DMS79 (cell line): ENCODE measurements at places on chromosomes 3 and 15.
A peak's percentile ranks its signal among the peaks of the same experiment; 100 is the strongest.

GRCh38 chr3:102089239-102089638, 239.9 kb downstream of the NFKBIZ start:
- DNase-seq, result no peak

- no peak for DNase-seq
These were observed 62.5 kb downstream of the ARMC8 start for GRCh38 chr3:138249636-138250035.

DNA sequence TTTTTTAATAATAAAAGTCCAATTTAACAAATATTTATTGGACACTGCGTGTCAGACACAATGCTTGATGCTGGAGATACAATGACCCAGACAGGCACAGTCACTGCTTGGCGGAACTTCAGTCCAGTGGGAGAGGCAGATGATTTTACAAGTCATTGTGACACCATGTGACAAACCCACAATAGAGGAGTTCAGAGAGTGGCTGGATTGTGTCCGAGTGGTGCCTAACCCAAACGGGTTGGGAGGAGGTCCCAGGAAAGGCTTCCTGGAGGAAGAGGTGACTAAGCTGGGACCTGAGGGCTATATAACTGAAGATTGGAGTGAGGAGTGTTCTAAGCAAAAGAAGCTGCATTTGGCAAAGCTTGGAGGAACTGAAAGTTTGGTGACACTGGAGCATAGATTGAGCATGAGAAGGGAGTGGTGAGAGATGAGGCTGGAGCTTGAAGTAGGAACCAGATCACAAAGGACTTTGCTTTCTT, 41.4 kb downstream of the CRTC3 start:
- no peak for DNase-seq

DNA sequence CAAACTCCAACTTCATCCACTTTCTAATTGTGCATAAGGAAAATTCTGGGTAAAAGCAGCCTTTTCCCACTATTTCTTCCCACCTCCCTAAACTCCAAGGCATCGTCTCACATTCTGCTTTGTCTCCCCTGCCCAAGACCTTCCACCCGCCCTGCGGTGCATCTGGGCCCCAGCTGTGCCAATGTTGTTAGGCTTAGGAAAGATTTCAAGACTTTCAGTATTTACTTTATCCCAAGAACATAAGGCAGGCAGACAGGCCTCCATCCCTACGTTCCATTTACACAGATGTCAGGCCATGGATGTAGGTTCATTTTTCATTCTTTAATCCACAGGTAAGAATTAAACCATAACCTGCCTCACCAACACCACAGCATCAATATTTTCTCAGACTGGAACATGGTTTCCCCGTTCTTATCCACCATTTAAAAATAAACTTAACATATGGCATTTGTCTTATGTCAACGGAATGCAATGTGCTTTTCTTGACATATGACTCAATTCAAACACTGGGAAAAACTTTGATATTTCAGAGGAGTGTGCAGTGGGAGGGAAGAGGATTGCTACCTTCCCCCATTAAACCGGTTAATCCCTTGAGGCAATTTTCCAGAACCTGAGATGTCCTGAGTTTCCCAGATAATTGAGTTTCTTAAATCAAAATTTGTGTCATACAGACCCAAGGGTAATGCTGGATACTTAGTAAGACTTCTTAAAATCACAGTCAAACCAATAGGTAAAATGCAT, 238.0 kb upstream of the LRIG1 start:
- DNase-seq, result no peak

GRCh38 chr15:68271854-68272471, 5.6 kb upstream of the FEM1B start:
- DNase-seq, result no peak

- DNase-seq, result no peak
These were observed 325.5 kb downstream of the IL5RA start for GRCh38 chr3:2784627-2785026.

DNA sequence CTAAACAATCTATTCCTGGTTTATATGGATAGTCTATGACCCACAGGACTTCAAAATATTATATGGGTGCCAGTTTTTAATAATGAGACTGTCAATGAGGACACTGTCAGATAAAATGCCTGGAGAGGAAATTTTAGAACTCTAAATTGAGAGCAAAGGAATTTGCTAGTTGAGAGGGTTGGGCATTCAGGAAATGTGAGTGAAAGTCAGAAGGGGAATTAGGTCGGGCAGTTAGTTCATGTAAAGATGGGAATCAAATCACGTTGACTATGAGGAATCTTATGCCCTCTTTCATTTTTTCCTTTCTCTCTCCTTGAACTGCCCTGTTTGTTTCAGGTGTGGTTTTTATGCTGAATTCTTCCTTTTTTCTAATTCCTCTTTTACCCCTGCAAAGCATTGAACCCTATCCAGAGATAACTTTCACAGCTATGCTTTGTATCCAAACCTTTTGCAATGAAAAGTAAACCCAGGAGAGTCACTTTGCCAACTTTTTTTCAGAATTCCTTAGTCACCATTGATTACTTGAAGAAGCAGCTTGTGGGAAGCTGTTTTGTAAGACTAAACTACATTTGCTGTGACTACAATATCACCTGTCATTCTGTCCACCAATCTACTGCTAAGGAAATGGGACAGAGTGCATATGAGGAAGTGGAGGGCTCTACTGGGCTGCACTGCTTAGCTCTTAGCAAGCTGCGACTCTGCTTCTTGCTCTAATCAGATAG, 27.8 kb downstream of the CHP1 start:
- no peak for DNase-seq

DNA sequence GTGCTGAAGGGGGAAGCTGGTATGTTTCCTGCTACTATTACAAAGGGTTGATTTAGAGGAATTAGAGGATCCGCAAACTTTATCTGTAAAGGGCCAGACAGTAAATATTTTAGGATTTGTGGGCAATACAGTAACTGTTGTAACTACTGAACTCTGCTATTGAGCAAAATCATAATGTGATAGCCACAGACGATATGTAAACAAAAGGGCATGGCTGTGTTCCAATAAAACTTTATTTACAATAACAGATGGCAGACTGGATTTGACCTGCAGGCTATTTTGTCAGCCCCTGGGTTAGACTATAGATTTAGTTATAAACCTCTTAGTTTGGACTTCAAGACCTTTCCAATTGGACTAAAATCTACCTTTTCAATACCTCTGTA, 27.8 kb upstream of the KCNMB2 start:
- DNase-seq, result no peak

- DNase-seq, result no peak
These were observed 19.1 kb downstream of the CYP8B1 start for GRCh38 chr3:42856544-42856943.

- DNase-seq, result no peak
These were observed 1180.6 kb upstream of the GBE1 start for GRCh38 chr3:82942041-82942440.

GRCh38 chr15:63176302-63176701, 13.1 kb upstream of the RAB8B start:
- DNase-seq, result no peak

GRCh38 chr3:194686816-194687637, 1.3 kb downstream of the FAM43A start:
- peak; percentile 46 for DNase-seq

GRCh38 chr3:44476963-44477311, 533 bp downstream of the ZNF445 start:
- no peak for DNase-seq

DNA sequence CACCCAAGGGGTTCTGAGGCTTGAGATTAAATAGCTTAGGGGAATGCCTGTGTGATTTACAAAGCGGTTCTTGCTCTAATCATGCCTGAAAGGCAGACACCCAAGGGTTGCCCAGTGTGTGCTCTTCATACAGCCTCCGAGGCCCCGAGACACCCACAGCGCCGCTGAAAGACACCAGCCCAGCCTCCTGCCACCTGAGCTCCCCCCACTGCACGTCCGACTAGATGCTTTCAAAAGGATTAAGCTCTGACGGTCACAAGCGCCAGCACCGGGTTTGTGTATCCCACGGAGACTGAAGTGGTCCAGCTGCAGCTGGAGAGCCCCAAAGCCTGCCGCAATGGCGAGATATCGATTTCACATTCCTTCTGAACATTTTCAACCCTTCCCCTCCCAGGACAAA, 50.3 kb downstream of the SPATA12 start:
- peak; percentile 24 for DNase-seq

DNA sequence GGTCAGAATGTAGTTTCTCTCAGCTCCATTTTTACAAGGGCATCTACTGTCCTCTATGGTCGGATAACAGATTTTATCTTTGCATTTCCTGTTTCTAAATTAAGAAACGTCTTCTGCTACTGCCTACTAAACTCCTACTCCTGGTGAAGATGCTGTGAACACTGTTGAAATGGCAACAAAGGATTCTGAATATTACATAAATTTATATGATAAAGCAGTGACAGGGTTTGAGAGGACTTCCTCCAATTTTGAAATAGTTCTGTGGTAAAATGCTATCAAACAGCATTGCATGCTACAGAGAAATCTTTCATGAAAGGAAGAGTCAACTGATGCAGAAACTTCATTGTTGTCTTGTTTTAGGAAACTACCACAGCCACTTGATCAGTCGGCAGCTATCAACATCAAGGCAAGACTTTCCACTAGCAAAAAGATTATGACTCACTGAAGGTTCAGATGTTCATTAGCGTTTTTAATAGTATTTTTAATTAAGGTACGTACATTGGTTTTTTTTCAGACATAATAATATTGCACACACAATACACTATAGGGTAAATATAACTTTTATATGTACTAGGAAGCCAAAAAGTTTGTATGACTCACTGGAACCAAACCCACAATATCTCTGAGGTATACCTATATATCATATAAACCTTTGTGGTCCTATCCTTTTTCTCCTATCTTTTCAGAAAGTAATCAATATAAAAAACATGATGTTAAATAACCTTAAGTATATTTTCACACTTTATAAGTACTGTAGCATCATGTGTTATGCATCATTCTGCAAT, 156.1 kb downstream of the STAG1 start:
- DNase-seq, result no peak

DNA sequence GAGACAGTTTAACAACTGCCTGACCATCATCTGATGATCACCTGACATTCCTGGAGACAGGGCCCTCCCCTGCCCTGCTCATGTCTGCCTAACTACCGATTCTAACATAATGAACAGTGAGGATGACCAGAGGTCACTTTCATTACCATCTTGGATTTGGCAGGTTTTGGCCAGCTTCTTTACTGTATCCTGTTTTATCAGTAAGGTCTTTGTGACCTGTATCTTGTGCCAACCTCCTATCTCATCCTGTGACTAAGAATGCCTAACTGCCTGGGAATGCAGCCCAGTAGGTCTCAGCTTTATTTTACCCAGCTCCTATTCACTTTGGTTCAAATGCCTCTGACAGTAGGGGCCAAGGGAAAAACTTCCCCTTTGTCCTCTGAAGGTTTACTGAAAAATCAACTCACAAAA, 40.2 kb downstream of the METTL6 start:
- DNase-seq, result no peak

DNA sequence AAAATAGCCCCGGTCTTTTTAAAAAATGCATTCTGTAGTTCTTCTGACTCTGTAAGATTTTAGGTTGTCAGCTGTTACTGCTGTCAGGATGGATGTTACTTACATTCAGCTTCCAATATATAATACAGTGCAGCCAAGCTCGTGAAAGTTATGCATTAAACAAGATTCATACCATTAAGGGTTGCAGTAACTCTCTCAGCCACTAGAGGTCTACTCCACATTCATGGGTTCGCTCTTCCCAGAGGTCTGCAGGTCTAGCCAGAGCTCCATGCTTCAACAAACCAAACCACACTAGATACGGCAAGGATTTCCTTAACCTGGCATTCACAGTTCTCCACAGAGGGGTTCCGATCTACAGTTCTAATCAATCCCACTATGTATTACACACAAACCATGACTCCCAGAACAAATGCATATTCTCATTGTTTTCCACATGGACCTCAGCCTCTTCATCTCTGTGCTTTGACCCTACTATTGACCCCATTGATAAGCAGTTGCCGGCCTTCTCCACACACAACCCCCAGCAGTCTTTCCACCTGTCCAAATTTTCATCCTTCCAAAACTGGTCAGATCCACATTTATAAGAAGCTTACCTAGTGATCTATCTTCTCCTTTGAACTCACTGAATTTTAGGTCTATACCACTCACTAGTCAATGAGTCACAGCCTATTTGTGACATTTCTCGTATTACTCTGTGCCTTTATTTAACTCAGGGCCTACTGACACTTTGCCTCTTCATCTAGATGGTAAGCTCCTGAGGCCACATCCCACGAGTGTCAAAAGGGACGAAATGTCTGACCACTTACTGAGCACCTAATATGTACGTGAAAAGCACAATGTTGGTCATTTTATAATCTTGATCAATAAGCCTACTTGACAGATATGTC, 33.7 kb downstream of the RORA start:
- DNase-seq, result no peak

- no peak for DNase-seq
These were observed 123.4 kb upstream of the MEF2A start for GRCh38 chr15:99442252-99442897.

DNA sequence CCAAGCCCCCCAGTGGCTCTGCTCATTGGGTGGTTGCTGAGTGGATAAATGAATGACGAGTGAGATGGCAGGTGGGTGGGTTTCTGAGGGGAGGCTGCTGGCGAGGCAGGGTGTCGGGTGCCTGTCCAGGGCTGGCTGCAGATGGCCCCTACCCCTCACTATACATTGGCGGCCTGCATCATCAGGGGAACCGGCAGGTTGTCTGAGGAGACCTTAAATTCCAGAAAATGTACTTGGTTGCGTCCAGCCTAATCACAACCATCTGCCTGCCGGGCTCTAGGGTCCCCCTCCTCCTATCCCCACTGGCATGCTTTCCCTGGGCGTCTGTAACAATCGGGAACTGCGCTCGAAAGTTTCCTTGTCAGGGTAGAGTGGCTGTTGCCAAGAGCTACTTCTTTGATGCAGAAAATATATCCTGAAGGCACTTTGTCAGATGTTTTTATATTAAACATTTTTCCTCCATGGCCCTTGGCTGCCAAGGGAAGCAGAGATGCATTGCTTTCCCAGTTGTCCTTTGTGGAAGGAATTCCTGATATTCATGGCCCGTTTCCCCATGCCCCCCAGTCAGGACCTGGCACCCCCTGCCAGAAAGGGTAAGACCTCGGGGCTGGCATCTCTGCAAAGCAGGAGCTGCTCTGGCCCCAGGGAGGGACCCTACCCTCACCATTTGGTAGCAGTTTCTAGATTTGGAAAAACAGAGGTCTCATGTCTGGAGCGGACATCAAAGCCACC, 22.9 kb downstream of the SMAD6 start:
- DNase-seq, result no peak

DNA sequence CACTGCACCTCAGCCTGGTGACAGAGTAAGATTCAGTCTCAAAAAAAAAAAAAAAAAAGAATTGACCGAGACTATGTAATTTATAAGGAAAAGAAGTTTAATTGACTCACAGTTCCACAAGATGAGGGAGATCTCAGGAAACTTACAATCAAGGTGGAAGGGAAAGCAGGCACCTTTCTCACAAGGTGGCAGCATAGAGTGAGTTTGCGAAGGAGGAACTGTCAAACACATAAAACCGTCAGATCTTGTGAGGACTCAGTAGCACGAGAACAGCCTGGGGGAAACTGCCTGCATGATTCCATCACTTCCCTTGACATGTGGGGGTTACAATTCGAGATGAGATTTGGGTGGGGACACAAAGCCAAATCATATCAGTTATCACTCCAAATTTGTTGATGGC, 380.9 kb downstream of the EDEM1 start:
- no peak for DNase-seq
